ENCODE measurements at places on chromosomes 11 and 22. TPM values are rescaled to one million over a fixed set of nuclear protein-coding genes. Genes with fewer than 3 reads are reported as not detected.

EIF3D gene
- 341 TPM for total RNA-seq

C11orf87 gene
- total RNA-seq = not detected

DNA sequence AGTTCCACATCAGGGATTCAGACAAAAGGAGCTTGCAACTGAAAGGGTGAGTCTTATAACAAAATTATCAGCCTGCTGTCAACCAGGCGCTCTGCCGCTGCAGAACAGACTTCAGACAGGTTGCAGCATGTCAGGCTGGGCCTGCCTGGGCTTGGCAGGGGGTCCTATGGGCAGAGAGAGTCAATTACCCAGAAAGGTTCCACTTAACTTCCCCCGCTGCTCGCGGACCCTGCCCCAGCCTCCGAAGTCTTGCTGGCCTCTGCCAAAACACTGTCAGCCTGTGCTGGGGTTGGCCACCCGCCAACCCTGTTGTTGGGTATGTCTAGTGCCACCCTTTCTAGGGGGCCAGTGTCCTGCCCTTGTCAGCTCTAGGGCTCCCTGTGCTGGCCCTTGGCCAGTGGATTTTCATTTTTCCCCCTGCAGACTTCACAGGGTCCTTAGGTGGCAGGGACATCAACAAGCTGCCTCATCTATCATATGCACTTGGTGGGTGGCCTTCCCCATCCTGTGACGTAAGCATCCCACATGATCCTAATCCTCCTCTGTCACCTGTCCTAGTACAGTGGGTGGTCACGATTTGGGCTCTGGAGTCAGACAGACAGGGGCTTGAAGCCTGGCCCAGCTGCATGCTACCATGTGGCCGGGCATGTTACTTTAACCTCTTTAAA, 166.5 kb upstream of the CADM1 start:
- no peak for DNase-seq
- no peaks in the 10 kb centered on the region for H3K4me1 ChIP-seq
- H3K27ac ChIP-seq = no peak overlapping the region
- H3K4me3 ChIP-seq = no peak overlapping the region

GRCh38 chr11:2250041-2250440, 20.3 kb downstream of the ASCL2 start:
- H3K4me3 ChIP-seq = no peak overlapping the region
- no peaks in the 10 kb centered on the region for H3K36me3 ChIP-seq
- H3K4me1 ChIP-seq = no peaks in the 10 kb centered on the region
- no peak overlapping the region for H3K27ac ChIP-seq
- no peaks in the 10 kb centered on the region for H3K27me3 ChIP-seq
- no peak for DNase-seq
